ENCODE measurements at places on chromosomes 16 and 17.

- no peak for DNase-seq
These were observed 2.6 kb downstream of the EXOC3L1 start for GRCh38 chr16:67187175-67187890.

DNA sequence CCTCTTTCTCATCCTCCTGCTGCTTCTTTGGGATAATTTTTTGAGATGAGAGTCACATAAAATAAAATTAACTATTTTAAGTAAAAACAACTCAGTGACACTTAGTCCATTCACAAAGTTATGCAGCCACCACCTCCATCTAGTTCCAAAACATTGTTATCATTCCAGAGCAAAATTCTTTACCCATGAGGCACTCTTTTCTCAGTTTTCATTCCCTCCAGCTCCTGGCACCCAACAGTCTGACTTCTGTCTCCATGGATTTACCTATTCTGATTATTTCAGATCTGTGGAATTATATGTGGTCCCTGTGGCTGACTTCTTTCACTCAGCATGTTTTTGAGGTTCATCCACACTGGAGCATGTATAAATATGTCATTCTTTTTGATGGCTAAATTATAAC, 239.9 kb upstream of the DYNLRB2 start:
- no peak for DNase-seq

DNA sequence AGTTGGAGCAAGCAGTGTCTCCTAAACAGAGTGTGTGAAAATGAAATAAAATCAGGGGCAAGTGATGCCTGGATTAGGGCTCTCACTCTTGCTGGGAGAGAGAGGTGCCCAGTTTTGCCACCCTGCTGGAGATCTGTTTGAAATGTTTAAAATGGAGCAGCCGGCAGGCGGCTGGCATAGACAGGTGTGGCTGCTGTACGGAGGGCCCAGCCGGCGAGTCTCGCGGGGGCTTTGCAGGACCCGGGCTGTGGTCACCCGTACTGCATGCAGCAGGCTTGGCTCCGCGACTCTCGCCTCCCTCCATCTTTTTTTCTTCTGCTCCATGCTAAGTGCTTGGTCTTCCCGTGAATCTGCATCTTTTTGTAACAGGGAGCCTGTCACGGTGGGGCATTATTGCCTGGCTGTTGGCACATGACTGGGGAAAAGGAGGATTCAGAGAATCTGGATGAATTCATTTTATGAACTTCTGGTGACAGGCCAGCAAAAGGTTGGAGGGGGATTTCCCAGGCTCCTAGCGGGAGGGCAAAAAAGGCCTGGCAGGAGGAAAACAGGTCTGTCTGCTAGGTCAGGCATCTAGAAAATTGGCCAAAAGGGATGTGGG, 1.8 kb downstream of the ZNRF1 start:
- DNase-seq = no peak

- no peak for DNase-seq
These were observed 52.0 kb upstream of the TANC2 start for GRCh38 chr17:62913991-62914570.

GRCh38 chr17:7846063-7846735, 8.7 kb upstream of the TMEM88 start:
- no peak for DNase-seq

- no peak for DNase-seq
These were observed 467.3 kb downstream of the KCNJ2 start for GRCh38 chr17:70636517-70637133.

DNA sequence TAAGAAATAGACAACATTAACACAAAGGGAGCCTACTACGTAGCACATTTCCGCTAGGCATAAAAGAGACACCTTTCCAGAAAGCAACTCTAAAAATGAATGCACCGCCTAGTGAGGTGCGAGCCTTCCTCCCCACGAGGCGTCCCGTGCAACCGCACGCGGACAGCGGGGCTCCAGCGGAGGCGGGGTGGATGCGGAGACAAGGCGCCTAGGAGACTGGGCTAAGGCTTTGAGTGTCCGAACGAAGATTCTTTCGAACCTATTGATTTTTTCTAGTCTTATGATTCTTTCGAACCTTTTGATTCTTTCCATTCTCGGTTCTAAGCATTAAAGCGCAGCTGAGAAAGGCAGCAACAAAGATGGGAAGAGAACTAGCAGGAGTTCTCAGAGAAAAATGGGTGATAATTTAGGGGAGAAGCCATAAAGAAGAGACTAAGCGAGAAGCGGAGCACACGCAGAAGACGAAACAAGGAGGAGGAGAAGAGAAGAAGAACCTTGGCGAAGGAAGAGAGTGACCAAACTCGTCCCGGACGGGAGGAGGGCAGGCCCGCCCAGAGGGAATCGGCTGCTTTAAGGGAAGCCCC, 394 bp upstream of the CPD start:
- no peak for DNase-seq

DNA sequence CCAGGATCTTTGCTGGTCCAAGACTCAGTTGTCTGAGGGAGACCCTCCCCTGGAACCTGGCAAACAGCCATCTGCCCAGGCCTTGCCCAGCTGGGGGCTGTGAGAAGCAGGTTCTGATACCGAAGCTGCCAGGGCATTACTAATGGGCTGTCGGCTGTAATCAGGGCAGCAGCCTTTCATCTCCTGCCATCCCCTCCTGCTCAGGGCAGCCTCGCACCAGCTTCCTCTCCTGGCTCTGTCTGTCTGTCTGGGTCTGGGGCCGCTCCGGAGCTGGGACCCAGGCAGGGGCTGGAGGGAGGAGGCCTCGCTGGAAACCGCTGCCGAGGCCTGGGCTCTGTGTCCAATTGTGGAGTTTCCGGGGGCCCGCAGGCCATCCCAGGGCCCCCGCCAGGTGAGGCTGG, 21.6 kb upstream of the BRD7 start:
- no peak for DNase-seq

GRCh38 chr16:79402356-79402755, 198.2 kb downstream of the MAF start:
- no peak for DNase-seq

- DNase-seq = no peak
These were observed 15.7 kb downstream of the NOL11 start for GRCh38 chr17:67733449-67733848.
